ENCODE measurements at places on chromosomes 11 and 22.

DNA sequence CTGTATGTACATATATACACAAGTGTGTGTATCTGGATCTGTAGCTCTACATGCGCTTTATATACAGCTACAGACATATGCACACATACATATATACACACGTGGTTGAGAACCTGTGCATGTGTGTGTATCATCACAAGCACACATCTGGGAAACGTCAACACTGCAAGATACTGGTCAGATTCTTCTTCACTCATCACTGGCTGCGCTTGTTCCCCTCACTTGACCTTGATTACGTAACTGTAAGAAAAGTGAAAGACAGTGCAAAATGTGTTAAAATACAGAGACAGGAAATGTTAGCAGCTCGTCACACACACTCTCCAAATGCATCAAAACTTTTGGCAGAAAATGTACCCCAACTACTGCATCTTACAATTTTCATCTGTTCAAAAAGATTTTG, 51.9 kb upstream of the MN1 start:
- peak; percentile 45 for DNase-seq

GRCh38 chr11:8203414-8203715, 34.5 kb upstream of the RIC3 start:
- no peak for DNase-seq

GRCh38 chr11:125170510-125171031, 6.0 kb downstream of the PKNOX2 start:
- DNase-seq = no peak

DNA sequence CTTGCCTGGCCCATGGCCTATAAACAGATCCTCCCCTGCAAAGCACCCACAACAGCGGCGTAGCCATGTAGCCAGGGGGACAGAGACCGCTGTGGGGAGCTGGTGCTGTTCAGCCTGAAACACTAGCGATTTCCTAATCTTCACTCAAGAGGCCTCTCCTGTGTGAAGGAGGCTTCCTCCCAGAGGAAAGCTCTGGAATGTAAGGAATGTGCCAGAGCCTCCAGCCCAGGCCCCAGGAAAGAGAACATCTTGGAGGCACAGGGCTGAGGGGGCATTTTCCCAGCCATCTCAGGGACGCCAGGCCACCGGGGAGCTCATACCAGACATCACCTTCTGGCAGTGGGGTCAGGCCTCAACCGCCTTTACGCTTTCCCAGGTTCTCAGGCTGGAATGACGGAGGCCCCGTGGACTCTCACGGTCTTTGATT, 24.0 kb downstream of the MIAT start:
- peak; percentile 82 for DNase-seq

DNA sequence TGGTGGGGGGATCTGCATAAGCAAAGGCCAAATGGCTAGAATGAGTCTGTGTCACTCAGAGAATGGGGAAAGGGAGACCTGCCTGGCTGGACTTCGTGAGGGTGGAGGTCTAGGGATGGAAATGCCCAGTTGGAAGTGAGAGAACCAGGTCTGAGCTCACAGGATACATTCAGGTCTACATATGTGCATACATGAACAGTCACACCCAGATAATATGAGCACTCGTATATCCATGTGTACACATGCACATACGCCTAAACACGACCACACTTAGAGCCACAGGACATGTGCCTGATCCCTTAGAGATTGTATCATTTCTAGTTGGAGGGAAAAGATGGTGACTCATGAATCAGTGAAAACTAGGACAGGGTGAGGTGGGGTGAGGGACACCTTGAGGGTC, 21.1 kb upstream of the RELT start:
- DNase-seq = no peak

- DNase-seq = peak; percentile 64
Observed at GRCh38 chr22:28246397-28246796, 327.3 kb upstream of the PITPNB start.

GRCh38 chr11:10762913-10763421, 11.9 kb downstream of the CTR9 start:
- DNase-seq = no peak

DNA sequence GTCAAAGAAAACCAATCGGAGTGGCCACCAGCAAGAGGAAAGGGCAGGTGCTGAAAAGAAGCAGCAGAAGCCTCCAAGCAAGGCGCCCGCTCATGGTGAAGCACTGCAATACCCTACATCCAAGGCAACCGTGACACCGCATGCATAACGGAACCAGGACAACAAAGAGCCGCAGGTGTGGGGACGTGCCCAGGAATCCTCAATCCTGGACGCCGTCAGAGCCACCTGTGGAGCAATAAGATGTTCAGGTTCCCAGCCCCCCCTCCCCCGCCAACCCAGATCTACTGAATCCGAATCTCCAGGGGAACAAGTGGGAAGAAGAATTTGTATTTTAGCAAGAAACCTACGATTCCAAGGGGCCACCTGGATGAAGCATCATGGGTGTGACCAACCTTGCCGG, 70.8 kb downstream of the SHANK2 start:
- DNase-seq = no peak

DNA sequence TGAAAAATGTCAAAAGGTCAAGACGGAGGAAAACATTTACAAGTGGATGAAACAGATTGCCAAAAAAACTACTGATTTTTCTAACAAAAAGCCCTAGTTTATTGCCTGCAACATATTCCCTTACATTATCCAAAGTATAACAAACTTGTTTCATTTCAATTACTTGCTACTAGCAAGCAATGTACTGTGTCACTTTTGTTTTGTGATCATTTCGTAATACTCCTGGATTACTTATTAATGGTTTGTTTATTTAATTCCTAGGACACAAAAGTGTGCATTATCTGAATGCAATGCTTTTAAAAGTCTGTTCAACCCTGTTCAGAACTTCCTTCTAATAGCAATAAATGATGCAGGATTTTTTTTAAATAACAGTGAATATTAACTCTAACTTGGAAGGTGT, 50.9 kb downstream of the CCDC34 start:
- DNase-seq = no peak

GRCh38 chr11:92867913-92868619, 101.4 kb upstream of the MTNR1B start:
- no peak for DNase-seq

- DNase-seq = no peak
Observed at GRCh38 chr11:128693416-128693712, 508 bp upstream of the FLI1 start.

- peak; percentile 91 for DNase-seq
Observed at GRCh38 chr11:94650756-94651155, 83.6 kb downstream of the PIWIL4 start.

DNA sequence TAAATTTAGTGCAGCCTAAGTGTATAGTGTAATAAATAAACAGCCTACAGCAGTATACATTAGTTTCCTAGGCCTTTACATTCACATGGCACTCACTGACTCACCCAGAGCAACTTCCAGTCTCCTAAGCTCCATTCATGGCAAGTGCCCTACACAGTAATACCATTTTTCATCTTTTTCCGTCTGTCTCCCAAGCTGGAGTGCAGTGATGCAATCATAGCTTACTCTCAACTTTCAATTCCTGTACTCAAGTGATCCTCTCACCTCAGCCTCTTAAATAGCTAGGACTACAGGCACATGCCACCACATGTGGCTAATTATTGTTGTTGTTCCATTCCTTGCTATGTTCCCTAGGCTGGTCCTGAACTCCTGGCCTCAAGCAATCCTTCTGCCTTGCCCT, 54.4 kb downstream of the FCHSD2 start:
- DNase-seq = no peak

- peak; percentile 40 for DNase-seq
Observed at GRCh38 chr22:26669060-26669481, 11.7 kb downstream of the MIAT start.

- no peak for DNase-seq
Observed at GRCh38 chr11:116465056-116465455, 307.7 kb downstream of the BUD13 start.

GRCh38 chr11:71086687-71087258, 165.6 kb downstream of the SHANK2 start:
- peak; percentile 36 for DNase-seq

- no peak for DNase-seq
Observed at GRCh38 chr22:31800065-31800464, 46.2 kb downstream of the DEPDC5 start.

DNA sequence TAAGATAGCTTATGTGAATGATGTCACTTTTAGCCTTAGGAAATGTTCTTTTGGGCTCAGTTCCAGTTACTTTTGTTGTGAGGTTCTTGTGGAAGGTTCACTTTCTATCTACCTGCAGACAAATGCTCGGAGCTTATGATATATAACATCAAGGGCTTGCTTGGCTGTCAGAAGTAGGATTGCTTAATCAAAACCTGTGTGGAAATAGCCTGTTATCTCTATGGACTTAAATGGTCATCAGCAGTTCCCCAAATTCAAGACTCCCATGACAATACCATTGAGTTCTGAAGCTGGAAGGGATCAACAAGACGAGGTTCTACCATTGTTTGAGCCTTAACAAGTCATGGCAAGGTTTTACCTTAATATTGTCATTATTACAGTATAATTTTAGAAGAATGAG, 43.8 kb downstream of the FLI1 start:
- DNase-seq = no peak

DNA sequence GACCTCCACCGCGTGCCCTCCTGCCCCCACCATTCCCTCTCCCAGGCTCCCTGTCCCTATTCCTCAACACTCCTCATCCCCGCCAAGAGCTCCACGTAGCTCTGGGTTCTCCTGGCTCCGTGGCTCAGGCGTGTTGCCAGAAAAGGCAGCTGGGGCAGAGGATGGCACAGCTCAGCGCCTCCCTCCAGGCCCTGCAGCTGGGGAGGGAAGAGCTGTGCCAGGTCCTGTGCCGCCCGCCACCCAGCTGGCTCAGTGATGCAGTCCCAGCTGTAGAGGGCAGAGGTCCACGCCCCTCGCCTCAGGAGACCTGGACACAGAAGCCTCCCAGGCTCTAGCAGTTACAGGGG, 4.2 kb downstream of the ARHGAP1 start:
- DNase-seq = no peak

GRCh38 chr11:96841792-96842191, 452.0 kb downstream of the JRKL start:
- DNase-seq = no peak

DNA sequence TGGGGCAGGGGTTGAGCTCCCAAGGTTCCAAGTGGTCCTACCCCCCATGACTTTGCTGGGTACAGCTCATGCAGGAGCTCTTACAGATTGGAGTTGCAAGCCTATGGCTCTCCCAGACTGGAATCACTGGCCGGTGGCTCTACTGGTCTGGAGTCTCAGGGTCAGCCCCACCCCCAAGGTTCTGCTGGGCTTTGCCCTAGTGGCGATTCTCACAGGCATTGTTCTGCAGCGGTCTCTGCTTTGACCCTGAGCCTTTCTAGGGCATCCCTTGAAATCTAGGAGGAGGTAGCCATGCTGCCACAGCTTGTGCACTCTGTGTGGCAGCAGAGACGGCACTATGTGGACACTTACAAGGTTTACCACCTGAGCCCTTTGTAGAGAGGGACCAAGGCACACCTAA, 49.3 kb upstream of the HMGXB4 start:
- DNase-seq = no peak

DNA sequence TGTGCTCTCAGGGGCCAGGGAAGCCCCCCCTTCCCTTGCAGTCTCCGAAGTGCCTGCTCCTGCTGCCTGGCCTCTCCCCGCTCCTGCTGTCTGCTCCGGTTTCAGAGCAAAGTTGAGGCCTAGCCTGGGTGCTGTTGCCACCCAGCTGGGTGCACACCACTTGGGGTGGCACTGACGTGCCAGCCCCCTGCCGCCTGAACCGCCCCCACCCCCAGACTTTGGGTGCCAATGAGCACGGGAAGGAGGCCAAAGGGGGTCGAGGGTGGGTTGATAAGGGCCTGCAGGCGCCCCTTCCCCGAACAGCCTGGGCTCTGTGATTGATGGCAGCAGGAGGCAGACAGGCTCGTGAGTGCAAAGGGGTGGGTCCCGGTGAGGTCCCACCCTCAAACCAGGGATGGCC, 48.2 kb downstream of the EMSY start:
- DNase-seq = no peak

GRCh38 chr22:43333978-43334377, 9.2 kb downstream of the SCUBE1 start:
- DNase-seq = no peak

DNA sequence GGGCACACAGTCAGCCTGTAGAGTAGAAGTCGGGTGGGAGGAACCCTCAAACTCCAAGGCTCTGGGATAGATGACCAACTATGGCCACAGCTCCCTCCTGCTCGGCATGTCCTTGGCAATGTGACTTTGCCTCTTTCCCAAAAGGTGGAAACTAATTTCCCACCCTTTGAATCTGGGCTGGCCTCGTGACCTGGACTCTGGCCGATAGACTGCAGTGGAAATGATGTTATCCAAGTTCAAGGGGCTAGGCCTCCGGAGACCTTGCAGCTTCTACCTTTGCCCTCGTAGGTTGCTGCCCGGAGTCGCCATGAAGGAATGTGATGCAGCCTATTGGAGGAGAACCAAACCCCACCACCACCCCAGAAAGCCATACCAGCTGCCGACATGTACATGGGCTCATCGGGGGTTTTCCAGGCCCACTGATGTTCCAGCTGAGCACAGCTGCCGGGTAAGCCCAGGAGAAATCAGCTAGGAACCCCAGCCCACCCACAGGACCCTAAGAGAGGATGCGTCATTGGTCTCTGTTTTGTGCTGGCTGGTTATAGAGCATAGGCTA, 30.4 kb downstream of the KCNJ4 start:
- DNase-seq = no peak

- DNase-seq = peak; percentile 86
Observed at GRCh38 chr11:75311858-75312288, 39.6 kb downstream of the ARRB1 start.

GRCh38 chr11:108916935-108917334, 252.1 kb downstream of the DDX10 start:
- no peak for DNase-seq

- DNase-seq = peak; percentile 19
Observed at GRCh38 chr11:102704841-102705240, 728 bp downstream of the MMP27 start.

DNA sequence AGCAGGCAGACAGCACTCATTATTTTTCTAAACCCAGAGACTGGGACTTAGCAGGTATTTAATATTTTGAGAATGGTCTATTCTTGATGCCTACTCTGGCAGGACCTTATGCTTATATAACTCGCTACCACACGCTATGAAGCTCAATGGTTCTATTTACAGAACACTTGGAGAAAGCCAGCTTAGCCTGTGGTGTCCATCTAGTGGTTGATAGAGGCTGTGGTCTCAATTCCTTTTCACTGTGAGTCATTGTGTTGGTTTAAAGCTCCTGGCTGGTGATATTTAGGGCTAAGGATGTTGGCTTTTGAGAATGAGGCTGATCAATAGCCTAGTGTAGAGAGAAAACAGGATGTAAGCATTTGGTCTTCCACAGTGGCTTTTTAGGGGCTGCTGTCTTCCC, 206.4 kb downstream of the DBX1 start:
- peak; percentile 76 for DNase-seq

- DNase-seq = no peak
Observed at GRCh38 chr22:28841111-28841510, 40.7 kb upstream of the XBP1 start.

DNA sequence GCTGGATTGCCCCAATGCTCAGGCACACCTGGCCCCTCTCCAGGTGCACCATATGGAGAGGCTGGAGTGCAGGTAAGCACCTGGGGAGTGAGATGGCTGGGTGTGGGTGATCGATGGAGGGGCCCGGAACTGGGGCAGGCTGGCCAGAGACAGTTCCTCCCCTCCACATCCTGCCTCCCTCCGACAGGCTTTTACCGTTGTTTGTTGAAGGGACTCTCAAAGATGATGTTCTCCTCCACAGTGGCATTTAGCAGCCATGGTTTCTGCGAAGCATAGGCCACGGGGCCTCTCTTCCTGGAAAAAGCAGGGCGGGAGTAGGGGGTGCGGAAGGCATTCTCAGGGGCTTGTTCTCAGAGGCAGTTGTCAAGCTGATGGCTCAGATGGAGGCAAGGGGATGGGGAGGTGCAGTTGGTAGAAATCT, 25.9 kb upstream of the KCNJ11 start:
- DNase-seq = no peak
